ENCODE measurements at places on chromosomes 5 and 9.
A peak's percentile ranks its signal among the peaks of the same experiment; 100 is the strongest.

GRCh38 chr5:103259705-103260355, 1.3 kb downstream of the MACIR start:
- no peaks in the 10 kb centered on the region for H3K36me3 ChIP-seq
- peak overlapping the region; percentile 63 for H3K27ac ChIP-seq
- H3K4me1 ChIP-seq, result peaks cover 2% of the 10 kb centered on the region
- H3K27me3 ChIP-seq, result no peaks in the 10 kb centered on the region
- H3K4me3 ChIP-seq, result peak overlapping the region; percentile 87

DNA sequence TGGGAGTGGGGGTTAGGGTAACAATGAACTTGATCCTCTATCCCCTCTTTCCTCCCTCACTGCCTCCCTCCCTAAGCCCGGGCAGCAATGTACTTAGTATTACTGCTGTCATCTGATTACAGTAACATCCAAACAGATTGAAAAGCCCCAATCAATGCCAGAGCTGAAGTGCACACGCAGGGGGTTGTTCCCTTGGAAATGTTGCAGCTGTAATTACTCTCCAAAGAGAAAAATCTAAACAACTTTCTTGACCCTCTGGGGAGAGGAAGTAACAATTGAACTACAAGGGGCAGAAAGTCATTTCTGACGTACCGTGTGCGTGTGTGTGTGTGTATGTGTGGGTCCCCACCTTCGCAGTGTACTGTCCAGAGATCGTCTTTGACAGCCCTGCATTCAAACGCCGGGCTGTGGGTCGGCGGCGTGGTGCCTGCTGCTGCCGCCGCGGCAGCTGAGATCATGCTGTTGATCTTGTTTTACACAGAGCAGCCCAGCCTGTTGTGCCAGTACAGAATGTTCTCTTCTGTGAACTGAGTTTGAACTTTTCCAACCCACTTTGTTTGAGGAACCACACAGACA, 66.0 kb upstream of the KLF9 start:
- H3K4me1 ChIP-seq, result peaks cover 12% of the 10 kb centered on the region
- H3K4me3 ChIP-seq, result peak overlapping the region; percentile 18
- H3K36me3 ChIP-seq, result no peaks in the 10 kb centered on the region
- H3K27me3 ChIP-seq, result no peaks in the 10 kb centered on the region
- peak overlapping the region; percentile 71 for H3K27ac ChIP-seq

DNA sequence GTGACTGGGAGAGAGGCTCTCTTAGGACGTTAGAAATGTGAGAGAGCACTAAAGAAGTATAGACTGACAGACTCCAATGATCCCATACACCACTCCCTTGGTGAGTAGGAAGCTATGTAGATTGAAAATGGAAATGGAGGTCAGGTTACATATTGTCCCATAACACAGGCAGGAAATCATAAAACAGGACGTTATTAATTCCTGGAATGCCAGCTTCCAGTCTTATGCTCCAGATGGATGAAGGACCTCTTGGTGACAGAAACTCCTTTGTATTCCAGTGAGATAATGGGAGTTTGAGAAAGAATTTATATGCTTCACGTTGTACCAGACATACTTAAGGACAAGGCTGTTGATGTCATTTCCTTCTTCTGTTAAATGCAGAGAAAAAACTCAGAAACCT, 338.2 kb upstream of the ITGA1 start:
- no peak overlapping the region for H3K4me3 ChIP-seq
- H3K36me3 ChIP-seq, result no peaks in the 10 kb centered on the region
- no peak overlapping the region for H3K27ac ChIP-seq
- H3K4me1 ChIP-seq, result no peaks in the 10 kb centered on the region

- no peak overlapping the region for H3K4me3 ChIP-seq
- H3K4me1 ChIP-seq, result no peaks in the 10 kb centered on the region
- H3K27me3 ChIP-seq, result no peaks in the 10 kb centered on the region
Measured at GRCh38 chr9:78919701-78920100, 622.8 kb downstream of the PSAT1 start.

- H3K27ac ChIP-seq, result peak overlapping the region; percentile 86
- DNase-seq, result peak; percentile 95
- no peaks in the 10 kb centered on the region for H3K36me3 ChIP-seq
- H3K27me3 ChIP-seq, result no peaks in the 10 kb centered on the region
Measured at GRCh38 chr9:22103685-22104575, 94.8 kb upstream of the CDKN2B start.

- H3K4me1 ChIP-seq, result peaks cover 3% of the 10 kb centered on the region
- H3K27me3 ChIP-seq, result no peaks in the 10 kb centered on the region
- no peak overlapping the region for H3K27ac ChIP-seq
Measured at GRCh38 chr5:13771011-13771571, 173.4 kb downstream of the DNAH5 start.

GRCh38 chr5:78705826-78706225, 57.3 kb upstream of the LHFPL2 start:
- H3K4me3 ChIP-seq, result no peak overlapping the region
- H3K27ac ChIP-seq, result no peak overlapping the region
- no peaks in the 10 kb centered on the region for H3K27me3 ChIP-seq
- no peak for DNase-seq

DNA sequence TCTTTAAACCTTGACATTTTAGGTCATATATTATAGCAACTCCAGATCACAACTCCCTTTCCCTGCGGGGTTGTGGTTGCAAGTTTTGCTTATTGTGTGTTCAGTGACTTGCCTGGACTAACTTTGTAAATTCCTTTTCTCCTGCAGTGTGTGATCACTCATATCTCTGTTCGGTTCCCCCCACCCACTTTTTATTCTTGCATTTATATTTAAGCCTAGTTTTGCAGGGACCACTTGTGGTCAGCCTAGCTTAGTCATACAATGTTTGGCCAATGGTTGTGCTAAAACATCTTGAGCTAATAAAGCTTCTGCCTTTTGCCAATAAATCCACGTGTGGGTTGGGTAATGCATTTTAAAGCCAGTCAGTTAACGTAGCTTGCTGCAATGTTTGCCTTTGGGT, 146.5 kb upstream of the IRX4 start:
- no peak overlapping the region for H3K4me3 ChIP-seq
- no peaks in the 10 kb centered on the region for H3K27me3 ChIP-seq
- DNase-seq, result no peak

- H3K27me3 ChIP-seq, result no peaks in the 10 kb centered on the region
- no peak overlapping the region for H3K27ac ChIP-seq
- no peaks in the 10 kb centered on the region for H3K36me3 ChIP-seq
- DNase-seq, result no peak
- H3K4me3 ChIP-seq, result no peak overlapping the region
Measured at GRCh38 chr9:2290382-2290781, 275.2 kb downstream of the SMARCA2 start.

GRCh38 chr9:31336386-31336785, 1048.1 kb upstream of the ACO1 start:
- H3K27me3 ChIP-seq, result no peaks in the 10 kb centered on the region
- H3K36me3 ChIP-seq, result no peaks in the 10 kb centered on the region
- no peak overlapping the region for H3K4me3 ChIP-seq
- H3K4me1 ChIP-seq, result no peaks in the 10 kb centered on the region
- no peak overlapping the region for H3K27ac ChIP-seq

DNA sequence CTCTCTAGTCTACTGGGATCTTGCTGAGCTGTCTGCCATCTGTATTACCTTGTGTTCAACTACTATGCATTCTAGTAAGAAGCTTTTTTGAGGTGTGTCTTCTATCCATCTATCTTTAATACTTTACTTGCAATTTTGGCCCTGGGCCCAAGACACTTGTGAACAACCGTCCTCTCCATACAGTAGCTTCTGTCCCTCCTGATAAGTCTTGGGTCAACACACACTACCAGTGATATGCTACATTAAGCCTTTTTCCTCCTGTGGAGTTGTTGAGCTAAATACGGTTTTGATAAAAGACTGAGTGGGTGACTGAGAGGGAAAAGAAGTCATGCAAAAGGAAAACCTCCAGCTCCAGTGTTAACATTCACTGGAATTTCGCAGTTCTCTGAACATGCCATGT, 133.3 kb upstream of the PCA3 start:
- H3K27ac ChIP-seq, result no peak overlapping the region
- H3K4me1 ChIP-seq, result no peaks in the 10 kb centered on the region
- H3K27me3 ChIP-seq, result no peaks in the 10 kb centered on the region
- DNase-seq, result no peak
- H3K4me3 ChIP-seq, result no peak overlapping the region
- no peaks in the 10 kb centered on the region for H3K36me3 ChIP-seq

- H3K36me3 ChIP-seq, result no peaks in the 10 kb centered on the region
- H3K27me3 ChIP-seq, result peaks cover 2% of the 10 kb centered on the region
- H3K27ac ChIP-seq, result no peak overlapping the region
Measured at GRCh38 chr5:159642379-159642778, 273.9 kb upstream of the ADRA1B start.

DNA sequence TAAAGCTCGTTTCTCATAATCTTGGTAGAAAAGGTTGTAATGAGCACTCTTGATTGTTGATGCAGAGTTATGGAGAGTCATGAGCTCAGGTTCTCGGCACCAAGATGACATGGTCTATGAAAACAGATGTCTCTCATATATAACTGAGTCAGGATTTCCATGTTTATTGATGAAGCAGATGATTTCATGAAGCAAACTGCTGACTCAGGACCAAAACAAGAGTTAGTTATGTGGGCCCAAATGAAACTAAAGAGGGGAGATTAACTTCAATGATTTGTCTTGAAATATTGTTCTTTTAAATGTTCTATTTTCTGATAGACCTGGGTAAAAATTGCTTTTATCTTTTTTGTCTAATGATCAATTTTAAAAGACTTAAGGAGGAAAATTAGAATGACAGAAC, 258.6 kb upstream of the CTNND2 start:
- no peak for DNase-seq
- no peaks in the 10 kb centered on the region for H3K4me1 ChIP-seq
- H3K27ac ChIP-seq, result no peak overlapping the region
- no peaks in the 10 kb centered on the region for H3K27me3 ChIP-seq
- H3K36me3 ChIP-seq, result no peaks in the 10 kb centered on the region

DNA sequence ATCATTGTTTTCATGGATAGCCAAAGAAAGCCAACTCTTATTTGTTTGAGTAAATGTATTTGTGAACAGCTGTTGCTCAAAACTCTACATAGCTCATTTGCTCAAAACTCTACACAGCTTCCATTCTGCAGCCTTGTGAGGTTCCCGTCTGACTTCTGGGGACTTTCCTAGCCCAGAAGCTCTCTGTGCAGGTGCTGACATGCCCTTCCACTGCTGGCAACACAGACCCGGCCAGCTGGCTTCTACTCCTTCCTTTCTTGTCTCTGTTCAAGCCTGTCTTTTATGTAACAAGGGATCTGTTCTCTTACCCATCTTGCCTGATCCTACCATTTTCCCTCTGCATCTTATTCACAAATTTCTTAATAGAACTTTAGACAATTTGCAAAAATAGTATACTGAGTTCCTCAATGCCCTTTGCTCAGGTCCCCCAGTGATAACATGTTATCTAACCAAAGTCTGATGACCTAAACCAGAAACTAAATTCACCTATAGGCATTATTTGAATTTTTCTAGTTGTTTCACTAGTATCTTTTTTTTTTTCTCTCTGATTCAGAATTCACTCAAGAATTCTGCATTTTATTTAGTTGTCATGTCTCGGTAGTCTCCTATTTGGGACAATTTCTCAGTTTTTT, 556.5 kb upstream of the SEMA6A start:
- H3K4me1 ChIP-seq, result no peaks in the 10 kb centered on the region
- DNase-seq, result no peak
- no peaks in the 10 kb centered on the region for H3K36me3 ChIP-seq
- H3K4me3 ChIP-seq, result no peak overlapping the region
- H3K27ac ChIP-seq, result no peak overlapping the region

DNA sequence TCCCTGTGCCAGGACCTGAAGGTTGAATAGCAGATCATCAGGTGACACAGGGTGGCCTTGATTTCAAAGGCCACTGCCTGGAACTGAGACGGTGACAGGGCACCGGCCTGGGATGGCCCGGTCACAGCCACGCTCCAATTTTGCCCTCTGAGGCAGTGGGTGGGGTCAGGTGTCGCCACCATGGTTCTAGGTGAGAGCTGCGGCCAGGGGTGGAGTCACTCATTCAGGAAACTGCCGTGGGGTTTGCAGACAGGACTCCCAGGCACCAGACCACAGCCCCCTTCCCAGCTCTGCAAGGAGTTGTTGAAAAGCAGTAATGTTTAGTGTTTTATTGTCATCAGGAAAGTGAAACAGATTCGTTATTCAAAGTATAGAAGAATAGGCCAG, 17.3 kb upstream of the RNU6ATAC start:
- H3K27ac ChIP-seq, result no peak overlapping the region
- H3K4me1 ChIP-seq, result peaks cover 5% of the 10 kb centered on the region
- H3K36me3 ChIP-seq, result no peaks in the 10 kb centered on the region
- peaks cover 9% of the 10 kb centered on the region for H3K27me3 ChIP-seq

GRCh38 chr5:76445063-76445462, 42.0 kb downstream of the IQGAP2 start:
- no peaks in the 10 kb centered on the region for H3K27me3 ChIP-seq
- H3K27ac ChIP-seq, result no peak overlapping the region
- no peaks in the 10 kb centered on the region for H3K36me3 ChIP-seq
- DNase-seq, result no peak
- no peak overlapping the region for H3K4me3 ChIP-seq

DNA sequence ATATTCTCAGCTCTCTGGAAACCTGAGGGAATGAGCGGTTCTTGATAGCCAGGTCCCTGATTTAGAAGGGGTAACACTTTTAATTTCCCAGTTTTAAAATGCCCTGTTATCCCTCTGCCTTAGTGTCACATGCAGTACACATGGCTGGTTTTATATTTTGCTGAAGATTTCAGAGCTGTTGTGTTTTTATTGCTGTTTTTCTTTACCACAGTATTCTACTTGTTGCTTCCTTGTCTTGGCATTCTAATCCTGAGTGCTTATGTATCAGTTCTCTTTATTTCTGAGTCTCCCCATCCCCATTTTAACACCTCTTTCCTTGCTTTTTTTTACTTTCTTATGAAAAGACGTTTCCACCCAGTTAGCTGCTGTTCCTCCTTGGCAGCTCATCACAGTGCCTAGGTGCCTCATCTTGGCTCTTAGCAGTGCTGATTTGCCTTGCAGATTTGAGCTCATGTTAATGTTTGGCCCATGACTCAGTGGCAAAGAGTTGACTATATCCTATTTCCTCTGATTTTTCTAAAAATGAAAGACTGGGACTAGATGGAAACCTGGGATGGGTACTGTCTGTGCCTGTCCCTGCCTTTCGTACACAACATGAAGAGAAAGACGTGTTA, 3.7 kb downstream of the MTRR start:
- H3K27ac ChIP-seq, result no peak overlapping the region
- H3K27me3 ChIP-seq, result no peaks in the 10 kb centered on the region
- peak; percentile 37 for DNase-seq

DNA sequence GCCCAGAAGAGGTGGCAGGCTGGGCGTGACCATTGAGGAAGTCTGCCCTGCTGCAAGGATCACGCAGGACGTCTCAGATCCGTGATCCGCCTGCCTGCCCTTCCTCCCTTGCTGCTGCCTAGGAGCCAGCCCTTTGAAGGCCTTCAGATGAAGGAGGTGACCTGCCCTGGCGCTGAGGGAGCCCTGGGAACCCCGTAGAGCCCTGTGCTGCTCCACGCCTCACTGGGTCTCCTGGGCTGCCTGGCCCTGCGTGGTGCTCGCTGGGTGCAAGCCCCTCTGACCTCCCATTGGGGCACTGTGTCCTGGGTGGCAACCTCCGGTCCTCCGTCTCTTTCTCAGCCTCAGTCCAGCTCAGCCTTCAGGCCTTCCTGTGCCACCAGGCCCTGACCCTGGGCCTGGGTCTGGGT, 295.3 kb upstream of the IRX4 start:
- no peak for DNase-seq
- no peaks in the 10 kb centered on the region for H3K36me3 ChIP-seq
- no peak overlapping the region for H3K27ac ChIP-seq
- H3K4me3 ChIP-seq, result no peak overlapping the region
- H3K4me1 ChIP-seq, result no peaks in the 10 kb centered on the region
- H3K27me3 ChIP-seq, result no peaks in the 10 kb centered on the region
